SJSA1 (cell line): ENCODE measurements at places on chromosomes 7 and 10. TPM values are rescaled to one million over a fixed set of nuclear protein-coding genes. Genes with fewer than 3 reads are reported as not detected.

Gene AKR1C3
- 0.55 and 0.75 TPM in 2 replicates for total RNA-seq

Gene TDRD1
- not detected in 2 replicates for total RNA-seq

Gene RGR
- total RNA-seq, result not detected in 2 replicates

Gene VAX1
- not detected in 2 replicates for total RNA-seq
